ENCODE measurements at places on chromosomes 2 and 18.

- no peak for DNase-seq
These were observed 53.1 kb upstream of the STK39 start for GRCh38 chr2:168300460-168300859.

DNA sequence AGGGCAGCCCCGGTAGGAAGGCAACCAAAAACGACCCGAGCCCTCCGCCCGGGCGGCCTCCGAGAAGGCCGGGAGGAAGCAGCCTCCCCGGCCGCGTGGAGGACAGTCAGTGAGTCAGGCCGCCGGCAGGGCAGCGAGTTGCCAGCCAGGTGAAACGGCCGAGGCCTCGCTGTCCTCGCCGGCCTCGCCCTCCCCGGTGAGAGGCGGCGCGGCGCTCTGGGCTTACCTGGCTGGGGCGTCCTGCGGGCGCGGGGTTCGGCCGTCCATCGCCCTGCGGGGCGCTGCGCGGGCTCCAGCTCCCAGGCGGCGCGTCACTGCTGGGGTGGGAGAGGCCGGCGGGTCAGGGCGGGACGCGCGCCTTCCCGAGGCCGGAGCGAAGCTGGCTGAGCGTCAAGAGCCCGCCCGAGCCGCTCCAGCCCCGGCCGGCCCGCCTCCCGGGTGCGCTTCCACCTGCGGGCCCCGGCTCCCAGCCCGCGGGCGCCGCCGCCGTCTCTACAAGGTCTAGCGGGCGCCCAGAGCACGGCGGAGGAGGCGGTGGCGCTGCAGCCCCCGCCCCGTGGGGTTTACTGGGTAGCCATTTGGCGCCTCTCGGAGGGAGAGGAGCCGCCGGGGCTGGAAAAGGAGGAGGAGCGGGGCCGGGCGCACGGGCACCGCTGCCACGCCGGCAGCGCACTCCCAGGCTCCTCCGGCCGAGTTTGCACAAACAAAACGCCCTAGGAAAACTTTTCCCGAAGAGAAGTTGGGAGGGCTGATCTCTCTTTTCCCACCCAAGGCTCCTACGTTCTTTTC, 499 bp downstream of the COBLL1 start:
- peak; percentile 25 for DNase-seq

DNA sequence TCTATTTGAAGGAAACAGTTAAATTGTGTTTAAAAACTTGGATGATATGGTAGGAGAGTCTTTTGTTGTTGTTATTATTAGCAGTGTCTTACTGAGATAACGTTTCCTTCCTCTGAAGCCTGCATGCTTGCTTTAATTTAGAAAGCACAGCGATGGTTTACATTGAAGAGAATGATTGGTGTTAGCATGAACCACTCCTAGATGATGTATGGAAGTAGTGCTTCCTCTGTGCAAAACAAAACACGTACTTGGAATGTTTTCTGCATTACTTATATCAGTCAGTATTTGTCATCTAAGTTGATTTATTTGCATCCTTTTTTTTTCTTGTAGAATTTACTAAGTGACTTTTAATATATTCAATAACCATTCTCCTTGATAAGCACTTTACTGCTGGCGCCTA, 89.0 kb downstream of the UGGT1 start:
- no peak for DNase-seq

- peak; percentile 91 for DNase-seq
These were observed 252.6 kb downstream of the AGAP1 start for GRCh38 chr2:235746257-235746934.

DNA sequence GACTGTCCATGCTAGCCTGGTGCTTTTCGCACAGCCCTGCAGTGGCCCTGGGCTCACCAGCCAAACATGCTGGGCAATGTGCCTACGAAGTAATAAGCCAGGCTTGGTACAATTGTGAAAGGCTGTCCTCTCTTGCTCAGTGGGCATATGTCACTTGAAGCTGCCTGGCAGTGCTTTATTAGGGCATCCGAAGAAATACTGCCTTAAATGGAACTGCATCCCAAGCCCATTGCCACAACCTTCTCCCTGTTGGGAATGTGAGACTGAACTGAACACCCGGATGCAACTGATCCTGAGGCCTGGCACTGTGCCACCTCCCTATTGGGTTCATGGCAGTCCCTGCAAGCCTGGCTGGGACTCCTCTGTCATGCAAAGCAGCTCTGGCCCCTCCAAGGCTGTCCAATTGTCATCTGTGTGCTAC, 15.9 kb downstream of the CAPG start:
- DNase-seq: peak; percentile 88
